ENCODE measurements at places on chromosomes 4 and X.

GRCh38 chr4:131609039-131609438, 1540.1 kb upstream of the PCDH10 start:
- DNase-seq, result no peak

DNA sequence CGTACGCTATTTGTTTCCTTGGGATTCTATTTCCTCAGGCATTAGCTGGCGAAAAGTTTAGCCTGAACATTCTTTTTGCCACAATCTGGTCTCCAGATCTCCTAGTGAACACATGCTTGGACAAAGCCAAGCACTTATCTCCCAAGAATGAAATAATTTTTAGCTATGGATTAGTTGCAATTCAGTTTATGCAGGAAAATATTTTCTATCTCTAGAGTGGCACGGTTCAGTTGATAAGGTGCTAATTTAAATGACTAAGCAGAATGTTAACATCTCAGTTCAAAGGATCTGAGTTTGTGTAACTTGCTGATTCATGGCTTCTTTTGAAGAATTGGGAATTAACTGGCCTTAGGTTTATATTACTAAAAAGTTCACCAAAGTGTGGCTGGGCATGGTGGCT, 58.1 kb upstream of the JADE1 start:
- no peak for DNase-seq

DNA sequence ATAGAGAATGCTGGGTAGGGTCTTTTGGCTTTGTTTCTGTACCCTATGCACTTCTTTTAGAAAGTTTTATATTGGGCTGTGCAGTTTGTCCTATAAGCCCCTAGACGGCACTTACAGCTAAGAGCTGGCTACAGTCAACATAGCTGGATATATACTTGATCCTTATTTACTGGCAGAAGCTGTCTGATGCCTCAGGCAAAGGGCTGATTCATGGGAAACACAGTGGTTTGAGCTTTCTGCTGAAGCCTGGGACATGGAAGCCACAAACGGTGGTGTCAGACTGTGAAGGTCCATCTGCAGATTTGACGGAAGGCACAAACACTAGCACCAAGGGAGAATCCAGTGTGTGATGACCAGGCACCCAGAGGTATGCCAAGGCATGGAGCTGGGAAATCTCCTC, 608.4 kb downstream of the ANKRD50 start:
- no peak for DNase-seq

DNA sequence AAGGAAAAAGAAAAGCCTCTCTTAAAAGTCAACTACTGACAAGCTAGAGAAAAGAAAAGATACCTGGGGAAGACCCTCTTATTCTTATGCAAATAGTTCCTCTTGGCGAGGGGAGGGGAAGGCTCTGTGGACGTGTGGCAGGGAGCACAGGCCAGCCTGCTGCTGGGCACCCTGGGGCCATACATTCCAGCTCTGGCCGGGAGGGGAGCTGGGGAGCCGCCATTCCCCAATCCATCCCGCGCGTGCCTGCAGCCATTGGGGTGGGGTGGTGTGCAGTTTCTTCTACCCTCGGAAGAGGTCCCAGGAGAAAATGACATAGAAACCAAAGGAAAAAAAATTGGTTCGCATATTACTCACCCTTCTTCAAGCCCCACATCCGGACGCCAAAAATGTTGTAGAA, 1496.4 kb downstream of the RPA4 start:
- no peak for DNase-seq

- DNase-seq, result no peak
Measured at GRCh38 chrX:56791456-56791855, 62.4 kb downstream of the NBDY start.

DNA sequence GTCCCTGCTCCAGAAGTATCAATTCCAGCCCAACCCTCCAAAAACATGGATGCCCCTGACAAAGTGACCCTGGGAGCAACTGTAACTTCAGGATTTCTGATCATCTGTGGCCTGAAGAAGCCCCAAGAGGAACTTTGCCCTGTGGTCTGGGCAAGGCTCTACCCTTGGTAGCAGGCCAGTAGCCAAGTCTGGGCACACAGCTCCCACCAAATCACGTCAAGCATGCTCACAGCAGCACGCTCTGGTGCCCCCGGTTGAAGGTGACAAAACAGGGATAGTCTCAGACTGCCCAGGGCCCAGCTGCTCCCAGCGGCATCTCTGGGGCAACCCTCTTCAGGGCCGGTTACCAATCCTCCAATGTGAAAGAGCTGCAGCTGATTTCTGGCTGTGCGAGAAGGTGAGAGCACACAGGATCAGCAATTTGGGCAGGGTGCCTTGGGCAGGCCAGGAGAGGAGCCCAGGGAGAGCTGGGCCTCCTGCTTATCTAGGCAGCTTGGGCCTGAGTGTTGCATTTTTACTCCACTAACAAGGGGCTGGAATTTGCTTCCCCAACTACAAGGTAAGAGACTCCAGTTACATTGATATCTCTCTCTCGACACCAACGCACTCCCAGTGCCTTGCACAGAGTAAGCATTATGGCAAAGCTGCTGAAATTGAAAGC, 418.1 kb downstream of the BCOR start:
- no peak for DNase-seq

DNA sequence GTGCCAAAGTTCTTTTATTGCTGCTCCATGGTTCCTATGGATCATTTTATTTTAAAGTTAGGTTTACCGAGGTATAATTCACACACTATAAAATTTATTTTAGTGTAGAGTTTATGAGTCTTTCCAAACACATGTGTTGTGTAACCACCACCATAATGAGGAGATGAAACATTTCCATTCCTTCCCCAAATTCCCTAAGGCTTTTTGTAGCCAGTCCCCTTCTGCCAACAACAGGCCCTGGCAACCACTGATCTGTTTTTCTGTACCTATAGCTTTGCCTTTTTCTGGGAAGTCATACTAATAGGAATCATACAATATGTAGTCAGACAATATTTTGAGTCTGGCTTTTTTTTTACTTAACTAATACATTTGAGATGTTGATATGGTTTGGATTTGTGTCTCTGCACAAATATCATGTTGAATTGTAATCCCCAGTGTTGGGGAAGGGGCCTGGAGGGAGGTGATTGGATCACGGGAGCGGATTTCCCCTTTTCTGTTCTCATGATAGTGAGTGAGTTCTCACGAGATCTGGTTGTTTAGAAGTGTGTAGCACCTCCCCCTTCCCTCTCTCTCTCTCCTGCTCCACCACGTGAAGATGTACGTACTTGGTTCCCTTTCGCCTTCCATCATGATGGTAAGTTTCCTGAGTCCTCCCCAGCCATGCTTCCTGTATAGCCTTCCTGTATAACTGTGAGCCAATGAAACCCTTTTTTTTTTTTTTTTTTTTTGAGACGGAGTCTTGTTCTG, 59.6 kb upstream of the DHX15 start:
- DNase-seq, result no peak

GRCh38 chrX:130937101-130937500, 34.1 kb upstream of the ENOX2 start:
- no peak for DNase-seq

DNA sequence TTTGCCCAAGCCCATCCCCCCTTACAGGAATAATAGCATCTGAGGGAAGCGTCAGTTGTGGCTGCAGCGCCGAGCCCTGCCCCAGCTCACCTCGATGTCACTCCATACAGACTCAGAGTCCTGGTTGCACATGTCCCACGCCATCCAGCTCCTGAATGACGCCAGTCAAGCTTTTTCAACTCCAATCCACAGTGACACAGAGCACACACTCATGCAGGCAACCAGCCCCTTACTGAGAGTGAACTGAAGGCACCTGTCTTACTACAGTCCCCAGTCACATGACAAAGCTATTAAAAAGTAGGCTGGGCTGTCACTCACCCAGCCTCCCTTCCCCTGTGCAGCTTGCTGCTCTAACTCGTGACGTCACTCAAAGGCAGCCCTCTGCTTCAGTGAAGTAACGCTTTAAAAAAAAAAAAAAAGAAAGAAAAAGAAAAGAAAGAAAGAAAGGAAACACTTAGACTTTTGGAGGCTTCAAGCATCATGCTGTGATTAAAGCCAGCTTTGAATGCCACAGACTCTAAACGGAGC, at the start of gene PPARGC1A:
Gene PPARGC1A, minus strand, starts transcription at position 234 of the 528 bp plus-strand sequence. Its CDS starts 90 bp downstream, at position 144.
- peak; percentile 53 for DNase-seq

- peak; percentile 88 for DNase-seq
Measured at GRCh38 chr4:1192091-1192492, 19.7 kb upstream of the SPON2 start.

- no peak for DNase-seq
Measured at GRCh38 chrX:41956027-41956426, 32.7 kb upstream of the CASK start.

DNA sequence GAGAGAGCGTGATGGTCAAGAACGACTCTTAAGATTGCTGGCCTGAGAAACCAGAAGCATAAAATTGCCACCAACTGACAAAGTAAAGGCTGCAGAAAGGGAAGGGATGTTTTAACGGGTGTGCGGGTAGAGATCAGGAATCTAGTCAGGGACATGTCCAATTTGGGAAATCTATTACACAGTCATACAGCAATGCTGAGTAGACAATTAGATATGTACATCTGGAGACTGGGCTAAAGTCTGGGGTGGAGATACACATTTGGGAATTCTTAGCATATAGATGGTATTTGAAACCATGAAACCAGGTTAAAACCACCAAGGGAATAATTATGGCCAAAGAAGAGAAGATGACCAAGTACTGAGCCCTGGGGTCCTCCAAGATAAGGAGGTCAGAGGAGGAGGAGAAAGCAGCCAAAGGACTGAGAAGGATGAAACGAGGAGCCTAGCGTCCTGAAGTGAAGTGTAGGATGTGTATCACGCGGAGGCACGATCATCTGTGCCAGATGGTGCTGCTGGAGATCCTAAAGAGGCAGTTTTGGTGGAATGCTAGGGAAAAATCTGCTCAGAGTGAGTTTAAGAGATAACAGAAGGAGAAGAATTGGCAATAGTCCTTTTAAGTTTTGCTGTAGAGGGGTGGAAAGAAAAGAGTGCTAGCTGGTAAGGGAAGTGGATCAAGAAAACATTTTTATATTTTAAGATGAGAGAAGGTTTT, 36.5 kb downstream of the SEC24D start:
- DNase-seq, result no peak

GRCh38 chr4:124943145-124943889, 230.8 kb upstream of the ANKRD50 start:
- DNase-seq, result no peak

GRCh38 chrX:154729439-154729838, 21.4 kb downstream of the GAB3 start:
- DNase-seq, result no peak

GRCh38 chr4:83561381-83561780, 25.5 kb downstream of the GPAT3 start:
- no peak for DNase-seq

GRCh38 chrX:150854856-150855255, 43.6 kb downstream of the CD99L2 start:
- DNase-seq, result no peak

DNA sequence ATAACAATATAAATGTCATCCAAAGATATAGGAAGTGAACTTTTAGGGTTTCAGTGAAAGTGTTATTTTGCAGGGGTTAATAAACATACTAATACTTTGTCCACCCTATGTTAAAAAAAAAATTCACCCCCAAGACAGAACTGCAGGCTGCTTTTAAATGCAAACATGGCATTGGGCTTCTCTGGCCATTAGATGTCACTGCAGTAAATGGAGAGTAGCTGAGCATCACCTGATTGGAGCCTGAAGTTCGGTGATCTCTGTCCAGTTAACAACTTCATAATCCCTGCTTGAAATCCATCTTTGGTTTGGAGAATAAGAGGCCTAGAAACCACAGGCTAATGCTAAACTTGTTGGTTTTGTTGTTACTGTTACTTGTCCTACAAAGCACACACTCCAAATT, 18.7 kb downstream of the SLC25A43 start:
- DNase-seq, result no peak

DNA sequence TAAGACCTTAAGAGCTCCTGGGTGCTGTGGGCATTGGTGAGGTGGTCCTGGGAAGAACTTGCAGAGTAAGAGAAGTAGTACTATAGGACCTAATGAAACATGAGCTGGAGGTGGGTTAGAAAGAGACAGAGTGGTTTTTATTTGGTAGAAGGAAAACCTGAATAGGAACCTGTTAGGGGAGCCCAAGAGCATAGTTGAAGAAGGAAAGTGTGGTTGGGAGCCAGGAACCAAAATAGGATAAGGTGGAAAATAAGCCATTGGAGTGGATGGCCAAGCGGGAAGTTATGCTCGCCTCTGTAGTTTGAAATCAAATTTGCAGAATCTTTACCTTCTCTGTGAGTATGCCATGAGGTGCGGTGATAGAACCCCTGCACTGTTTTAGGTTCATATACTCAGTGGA, 26.7 kb downstream of the GAB1 start:
- DNase-seq, result no peak

DNA sequence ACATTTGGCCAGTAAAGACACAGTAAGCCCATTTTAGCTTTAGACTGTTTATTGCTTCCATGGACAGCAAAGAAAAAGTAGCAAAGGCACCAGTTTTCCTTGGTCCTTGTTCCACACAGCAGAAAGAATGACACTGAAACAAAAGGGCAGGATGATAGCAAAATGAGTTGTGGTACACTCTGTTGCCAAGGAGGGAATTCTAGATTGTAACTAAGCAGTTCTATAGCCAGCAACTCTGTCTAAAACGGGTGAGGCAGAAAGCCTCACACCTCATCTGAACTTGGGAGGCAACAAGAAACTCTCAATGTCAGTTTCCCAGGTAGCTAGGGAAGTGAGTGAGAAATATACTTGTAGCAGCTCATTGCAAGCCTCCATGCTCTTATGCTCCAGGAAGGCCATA, 39.2 kb downstream of the BBS12 start:
- DNase-seq, result no peak

GRCh38 chr4:36273276-36273675, 8.1 kb upstream of the DTHD1 start:
- no peak for DNase-seq

DNA sequence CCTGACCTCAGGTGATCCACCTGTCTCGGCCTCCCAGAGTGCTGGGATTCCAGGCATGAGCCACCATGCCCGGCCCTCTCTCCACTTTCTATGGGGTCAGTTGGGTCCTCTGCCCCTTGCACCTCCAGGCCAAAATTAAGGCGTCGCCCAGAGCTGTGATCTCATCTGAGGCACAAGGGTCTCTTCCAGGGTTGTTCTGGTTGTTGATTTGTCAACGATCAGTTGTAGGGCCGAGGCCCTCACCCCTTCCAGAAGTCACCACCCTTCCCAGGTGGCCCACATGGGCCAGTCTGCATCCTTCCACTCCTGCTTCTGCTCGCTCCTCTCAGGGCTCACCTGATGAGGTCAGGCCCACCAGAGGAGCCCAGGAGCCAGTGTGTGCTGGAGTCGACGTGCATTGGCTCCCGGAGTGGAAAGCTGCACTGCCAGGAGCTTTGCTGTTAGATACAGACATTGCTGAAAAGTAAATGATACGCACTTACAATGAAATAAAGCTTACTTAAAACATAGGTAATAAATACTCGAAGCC, 14.3 kb upstream of the TMEM271 start:
- no peak for DNase-seq

- DNase-seq, result no peak
Measured at GRCh38 chr4:153931804-153932203, 142.9 kb upstream of the SFRP2 start.

Measured in right forelimb (tissue), 1 donor.